ENCODE measurements at places on chromosomes 3 and 15.
A peak's percentile ranks its signal among the peaks of the same experiment; 100 is the strongest.

DNA sequence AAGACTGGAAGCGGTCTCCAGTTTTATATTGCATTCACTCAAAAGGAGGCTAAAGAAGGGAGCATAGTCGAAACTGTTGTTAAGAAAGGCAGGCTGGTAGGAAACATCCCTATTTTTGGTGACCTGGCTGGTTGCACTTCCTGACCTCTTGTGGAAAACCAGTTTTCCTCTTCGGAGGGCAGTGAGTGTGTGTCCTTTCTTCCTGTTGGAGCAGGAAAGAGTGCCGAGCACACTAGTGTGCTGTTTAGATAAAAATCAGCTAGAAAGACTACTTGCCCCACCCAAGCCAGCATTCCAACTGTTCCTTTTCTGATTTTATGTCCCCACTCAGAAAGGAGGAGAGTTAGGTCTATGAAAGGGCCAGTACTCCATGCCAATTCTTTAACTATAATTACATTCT is 65.1 kb upstream of the CCR4 start:
- no peak for DNase-seq

DNA sequence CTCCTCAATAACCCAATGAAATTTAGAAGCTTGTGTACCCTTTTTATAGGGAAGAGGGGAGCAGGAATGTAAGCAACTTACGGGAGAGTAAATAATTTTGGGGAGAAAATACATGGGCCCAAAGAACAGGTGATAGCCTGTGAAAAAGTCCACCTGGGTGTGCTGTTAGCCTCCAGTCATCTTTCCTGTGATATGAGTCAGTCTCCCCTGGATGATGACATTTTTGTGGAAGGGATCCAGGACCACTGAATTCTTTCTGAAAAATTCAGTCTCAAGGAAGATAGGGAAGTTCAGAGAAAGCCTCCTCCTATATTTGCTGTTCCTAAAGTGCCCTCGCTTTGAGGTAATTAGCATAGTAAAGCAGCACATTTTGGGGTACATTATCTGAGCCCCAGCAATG is 149.8 kb downstream of the SQOR start:
- no peak for DNase-seq

DNA sequence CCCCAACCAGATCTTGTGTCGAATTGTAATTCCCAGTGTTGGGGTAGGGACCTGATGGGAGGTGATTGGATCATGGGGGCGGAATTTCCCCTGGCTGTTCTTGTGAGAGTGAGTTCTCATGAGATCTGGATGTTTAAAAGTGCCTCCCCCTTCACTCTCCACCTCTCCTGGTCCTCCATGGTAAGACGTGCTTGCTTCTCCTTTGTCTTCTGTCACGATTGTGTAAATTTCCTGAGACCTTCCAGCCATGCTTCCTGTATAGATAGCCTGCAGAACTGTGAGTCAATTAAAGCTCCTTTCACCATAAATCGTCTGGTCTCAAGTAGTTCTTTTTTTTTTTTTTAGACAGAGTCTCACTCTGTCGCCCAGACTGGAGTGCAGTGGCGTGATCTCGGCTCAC is 42.3 kb downstream of the NR1D2 start:
- no peak for DNase-seq

- DNase-seq, result no peak
These were observed 928.1 kb downstream of the ROBO1 start for GRCh38 chr3:78839693-78840092.

GRCh38 chr3:24494618-24495325 is at the start of gene THRB:
TSS of gene THRB (minus strand) at chr3:24494850.
- DNase-seq, result no peak

GRCh38 chr15:40283615-40284300 is 894 bp upstream of the ANKRD63 start:
- DNase-seq, result no peak

DNA sequence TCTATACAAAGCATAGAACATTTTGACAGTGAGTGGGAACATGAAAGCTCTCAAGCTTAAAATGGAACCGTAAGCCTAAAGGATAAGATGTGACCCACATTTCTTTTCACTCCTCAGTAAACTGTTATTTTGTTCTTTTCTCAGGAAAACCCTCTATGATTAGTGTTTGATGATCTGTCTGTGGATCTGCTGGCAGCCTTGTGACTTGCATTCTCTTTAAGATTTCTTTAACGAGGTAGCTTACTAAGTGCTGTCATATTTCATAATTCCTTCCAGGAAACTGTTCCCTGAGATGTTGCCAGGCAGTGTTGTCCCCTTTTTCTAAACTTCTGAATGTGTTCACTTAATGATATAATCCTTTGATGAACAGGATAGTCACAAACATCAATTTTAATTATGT is 167.6 kb downstream of the PYDC2 start:
- no peak for DNase-seq

DNA sequence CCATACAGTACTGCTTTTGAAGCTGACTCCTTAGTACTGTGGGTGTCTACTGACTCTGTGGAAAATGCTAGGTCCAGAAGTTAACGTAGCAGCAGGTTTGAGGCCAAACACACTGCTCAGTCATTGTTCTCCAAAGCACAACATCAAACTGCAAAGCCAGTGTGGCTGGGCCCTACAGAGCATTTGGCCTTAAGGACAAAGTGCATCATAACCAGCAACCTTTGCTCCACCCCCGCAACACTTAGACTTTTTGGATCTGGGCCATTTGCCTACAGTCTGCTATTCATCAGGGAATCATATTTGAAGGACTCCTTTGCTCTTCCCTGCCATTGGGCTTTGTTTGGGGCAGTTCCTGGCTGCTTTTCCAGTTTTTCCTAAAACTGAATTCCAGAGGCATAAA is 43.1 kb upstream of the ARL6 start:
- DNase-seq, result no peak

DNA sequence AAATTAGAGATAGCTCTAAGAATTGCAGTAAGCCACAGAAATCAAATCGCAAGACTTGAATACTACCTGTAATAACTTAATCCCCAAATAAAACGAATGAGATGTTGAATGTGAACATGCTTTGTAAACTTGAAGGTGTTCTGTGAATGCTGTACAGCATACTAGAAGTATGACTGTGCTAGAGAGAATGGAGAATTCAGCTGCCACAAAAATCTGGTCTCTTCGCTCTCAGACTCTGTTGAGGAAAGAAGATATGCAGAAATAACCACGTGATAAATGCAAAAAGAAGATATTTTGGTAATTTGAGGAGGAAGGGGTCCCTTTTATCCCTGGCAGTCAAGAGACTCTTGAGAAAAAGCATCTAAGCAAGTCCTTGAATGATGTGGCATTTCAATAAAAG is 37.3 kb downstream of the ZBTB38 start:
- DNase-seq, result no peak

- DNase-seq, result peak; percentile 19
These were observed at the start of gene GADL1 for GRCh38 chr3:30894521-30895251. TSS of gene GADL1 (minus strand) at chr3:30894661. CDS start at chr3:30894614, 47 bp downstream.

GRCh38 chr3:58009026-58009748 is 965 bp downstream of the FLNB start:
- DNase-seq, result no peak

- DNase-seq, result no peak
These were observed 66.9 kb upstream of the FGF12 start for GRCh38 chr3:192794216-192794615.

DNA sequence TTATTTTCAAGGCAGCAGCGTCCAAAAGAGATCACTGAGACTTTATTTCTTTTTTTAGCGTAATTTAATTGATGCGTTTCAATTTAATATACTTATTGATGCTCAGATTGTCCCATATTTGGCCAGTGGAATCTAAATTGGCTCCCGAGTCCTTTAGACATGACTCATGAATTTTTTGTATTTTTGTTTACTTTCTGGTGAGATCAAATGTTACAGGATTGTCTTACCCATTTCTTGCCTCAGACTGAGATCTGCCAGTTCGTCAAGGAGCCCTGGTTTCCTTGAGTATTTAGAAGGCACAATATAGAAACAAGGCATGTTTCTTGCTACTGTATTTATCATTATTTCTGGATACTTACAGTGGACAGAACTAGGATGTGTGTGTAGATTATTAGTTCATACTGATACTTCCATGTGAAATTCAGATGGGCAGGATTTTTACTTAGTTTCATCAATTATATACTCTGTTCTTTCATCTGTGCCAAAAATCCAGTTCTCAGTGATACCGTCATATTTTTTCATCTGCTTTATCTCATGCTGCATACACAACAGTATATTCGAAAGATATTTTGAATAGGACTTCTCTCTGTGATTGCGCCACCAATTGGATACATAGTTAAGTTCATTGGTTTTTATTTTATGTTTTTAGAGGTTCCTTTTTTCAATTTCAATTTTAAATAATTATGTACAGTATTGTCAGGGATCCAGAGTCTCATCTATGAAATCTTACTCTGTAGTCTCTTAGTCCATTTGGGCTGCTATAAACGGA is 436.9 kb upstream of the C2CD4B start:
- no peak for DNase-seq

GRCh38 chr3:194269610-194270145 is 81.5 kb downstream of the CPN2 start:
- no peak for DNase-seq

DNA sequence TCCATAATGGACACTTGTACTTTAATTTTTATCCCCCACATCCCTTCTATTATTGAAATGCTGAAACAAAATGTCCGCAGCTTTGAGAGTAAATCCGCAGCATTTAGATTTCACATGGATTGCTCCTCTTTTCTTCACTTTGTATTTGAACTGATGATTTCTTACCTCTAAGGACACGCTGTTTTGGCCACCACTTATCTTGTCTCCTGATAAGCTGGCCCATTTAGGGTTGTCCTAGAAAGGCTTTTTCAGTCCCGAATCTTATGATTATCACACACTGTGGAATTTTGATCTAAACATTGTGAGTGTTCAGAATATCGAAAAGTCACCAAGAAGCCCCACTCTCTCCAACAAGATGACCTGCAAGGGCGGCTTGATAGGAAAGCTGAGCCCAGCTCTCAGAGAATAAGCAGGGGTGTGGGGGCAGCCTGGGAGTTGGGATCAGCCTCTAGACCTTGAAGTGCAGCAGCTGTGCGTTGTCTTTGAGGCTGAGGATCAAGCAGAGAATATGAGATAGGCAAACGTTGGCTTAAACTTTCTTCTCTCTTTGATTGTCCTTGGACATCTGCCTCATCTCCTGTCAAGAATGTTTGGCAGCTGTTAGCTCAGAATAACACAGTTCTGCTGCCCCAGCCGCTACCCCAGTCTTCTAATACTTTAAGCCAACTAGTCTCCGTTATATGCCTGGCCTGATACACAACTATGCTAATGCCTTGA is 399.7 kb upstream of the NR2F2 start:
- DNase-seq, result no peak

- DNase-seq, result no peak
These were observed 181.2 kb upstream of the MME start for GRCh38 chr3:154898916-154899315.

- no peak for DNase-seq
These were observed 95.8 kb downstream of the ZPLD1 start for GRCh38 chr3:102530415-102531181.

DNA sequence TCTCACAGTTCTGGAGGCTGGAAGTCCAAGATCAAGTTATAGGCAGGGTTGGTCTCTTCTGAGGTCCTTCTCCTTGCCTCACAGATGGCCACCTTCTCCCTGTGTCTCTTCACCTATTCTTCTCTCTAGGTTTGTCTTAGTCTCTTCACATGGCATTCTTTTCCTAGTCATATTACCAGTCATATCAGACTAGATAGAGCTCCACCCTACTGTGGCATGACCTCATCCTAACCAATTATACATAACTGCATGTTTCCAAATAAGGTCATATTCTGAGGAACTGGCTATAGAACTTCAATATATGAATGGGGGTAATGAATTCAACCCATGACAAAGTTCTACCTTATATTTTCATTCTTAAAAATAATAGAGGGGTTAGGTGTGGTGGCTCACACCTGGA is 196.4 kb upstream of the UBE3A start:
- peak; percentile 5 for DNase-seq

DNA sequence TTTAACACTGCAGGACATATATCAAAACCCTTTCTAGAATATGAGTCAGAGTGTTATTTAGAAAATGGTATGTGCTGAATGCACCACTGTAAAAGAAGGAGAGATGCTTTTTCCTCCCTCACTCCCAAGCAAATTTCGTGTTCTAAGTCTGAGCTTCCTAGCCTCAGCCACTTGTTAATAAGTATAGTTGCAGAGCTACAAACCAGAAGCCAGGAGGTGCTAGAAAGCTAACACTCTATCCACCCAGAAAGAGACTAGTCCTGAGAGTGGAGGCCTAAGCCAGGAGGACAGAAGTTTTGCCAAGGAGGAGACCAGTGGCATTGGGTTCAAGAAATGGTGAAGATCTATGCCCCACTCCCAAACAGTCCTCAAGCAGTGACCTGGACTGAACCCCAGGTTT is 40.5 kb upstream of the GYG1 start:
- DNase-seq, result no peak

DNA sequence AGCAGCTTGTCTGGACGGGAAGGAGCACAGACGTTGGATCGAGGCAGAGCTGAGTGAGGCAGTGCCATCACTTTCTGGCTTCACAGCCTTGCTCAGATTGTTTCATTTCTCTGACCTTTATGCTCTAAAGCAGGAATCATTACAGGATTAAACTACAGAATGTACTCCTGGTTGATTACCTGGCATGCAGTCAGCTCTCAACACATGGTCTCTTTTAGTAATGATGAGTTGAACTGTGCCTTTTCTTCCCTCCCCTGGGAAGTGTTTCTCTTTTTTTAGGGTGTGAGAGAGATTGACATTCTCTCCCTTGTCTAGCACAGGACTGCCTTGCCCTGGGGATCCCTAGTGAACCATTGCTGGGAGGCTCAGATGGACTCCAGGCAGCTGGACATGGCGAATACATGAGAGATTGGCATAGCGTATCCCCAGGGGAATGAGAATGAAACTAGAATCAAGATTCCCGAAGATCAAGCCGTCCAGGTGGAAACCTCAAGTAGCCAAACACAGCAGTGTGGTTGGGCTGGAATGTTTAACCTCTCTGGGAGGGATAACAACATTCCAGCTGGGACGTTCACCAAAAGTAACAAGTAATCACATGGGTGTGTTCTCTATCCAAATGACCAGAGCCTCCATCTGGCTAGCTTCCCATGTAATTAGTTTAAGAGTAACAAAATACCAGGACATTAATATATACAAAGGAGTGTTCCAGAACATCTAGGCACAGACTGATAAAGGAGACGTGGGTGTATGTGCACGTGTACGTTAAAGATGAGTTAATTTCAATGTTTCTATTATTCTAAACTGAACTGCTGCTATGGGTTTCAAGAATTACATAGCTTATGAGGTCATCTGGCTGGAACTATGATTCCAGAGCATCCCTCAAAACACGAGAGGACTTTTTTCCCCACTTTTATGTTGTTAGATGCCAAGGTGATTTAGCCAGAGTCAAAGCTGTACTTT is 118.6 kb upstream of the NR2E3 start:
- no peak for DNase-seq
